Activated CD4-positive, alpha-beta T cell treated with anti-CD3 and anti-CD28 coated beads for 24 hours (primary cell): ENCODE measurements at places on chromosomes 5 and 9.

DNA sequence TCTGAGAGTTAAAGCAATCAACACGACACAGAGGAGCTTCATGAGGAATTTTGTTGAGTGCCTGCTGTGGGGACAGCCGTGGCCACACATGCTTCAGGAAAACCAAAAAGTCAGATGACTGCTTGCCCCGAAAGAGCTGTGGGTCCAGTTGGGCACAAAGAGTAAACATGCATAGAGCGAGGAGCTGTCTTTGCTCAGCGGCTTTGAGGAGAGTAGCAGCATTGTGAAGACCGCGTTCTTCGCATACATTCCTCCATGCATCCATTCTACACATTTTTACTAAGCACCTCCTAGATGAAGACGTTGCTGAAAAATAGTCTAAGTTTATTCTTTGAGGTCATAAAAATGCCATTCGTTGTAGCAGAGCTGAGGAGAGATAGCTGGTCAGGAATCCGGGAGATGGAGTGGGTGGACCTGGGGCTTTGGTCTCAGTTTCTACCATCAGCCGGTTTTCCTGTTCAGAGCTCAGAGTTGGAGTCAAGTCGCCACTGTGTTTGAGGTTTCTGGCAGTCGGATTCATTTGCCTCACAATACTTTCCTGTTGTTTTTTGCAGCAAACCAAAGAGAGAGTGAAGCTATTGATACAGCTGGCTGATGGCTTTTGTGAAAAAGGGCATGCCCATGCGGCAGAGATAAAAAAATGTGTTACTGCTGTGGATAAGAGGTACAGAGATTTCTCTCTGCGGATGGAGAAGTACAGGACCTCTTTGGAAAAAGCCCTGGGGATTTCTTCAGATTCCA lies 194.5 kb upstream of the OTULINL start:
- DNase-seq, result no peak

DNA sequence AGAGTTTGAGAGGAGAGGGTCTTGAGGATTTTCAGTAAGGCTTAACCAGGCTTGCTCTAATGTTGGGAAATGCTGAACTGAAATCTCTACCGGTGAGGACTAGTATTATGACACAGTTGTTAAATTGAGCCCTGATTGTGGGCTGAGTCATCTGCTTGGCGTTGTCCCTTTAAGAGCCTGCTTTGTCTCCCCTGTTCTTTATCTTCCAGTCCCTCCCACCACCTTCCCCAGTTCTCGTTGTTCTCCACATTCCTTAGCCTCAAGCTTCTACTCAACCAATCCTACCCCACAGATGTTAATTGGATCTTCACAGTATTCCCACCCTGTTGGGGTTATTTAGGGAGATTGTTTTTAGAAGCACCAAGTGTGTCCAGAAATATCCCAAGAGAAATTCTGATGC lies 57.6 kb downstream of the ANKRD55 start:
- DNase-seq, result no peak

DNA sequence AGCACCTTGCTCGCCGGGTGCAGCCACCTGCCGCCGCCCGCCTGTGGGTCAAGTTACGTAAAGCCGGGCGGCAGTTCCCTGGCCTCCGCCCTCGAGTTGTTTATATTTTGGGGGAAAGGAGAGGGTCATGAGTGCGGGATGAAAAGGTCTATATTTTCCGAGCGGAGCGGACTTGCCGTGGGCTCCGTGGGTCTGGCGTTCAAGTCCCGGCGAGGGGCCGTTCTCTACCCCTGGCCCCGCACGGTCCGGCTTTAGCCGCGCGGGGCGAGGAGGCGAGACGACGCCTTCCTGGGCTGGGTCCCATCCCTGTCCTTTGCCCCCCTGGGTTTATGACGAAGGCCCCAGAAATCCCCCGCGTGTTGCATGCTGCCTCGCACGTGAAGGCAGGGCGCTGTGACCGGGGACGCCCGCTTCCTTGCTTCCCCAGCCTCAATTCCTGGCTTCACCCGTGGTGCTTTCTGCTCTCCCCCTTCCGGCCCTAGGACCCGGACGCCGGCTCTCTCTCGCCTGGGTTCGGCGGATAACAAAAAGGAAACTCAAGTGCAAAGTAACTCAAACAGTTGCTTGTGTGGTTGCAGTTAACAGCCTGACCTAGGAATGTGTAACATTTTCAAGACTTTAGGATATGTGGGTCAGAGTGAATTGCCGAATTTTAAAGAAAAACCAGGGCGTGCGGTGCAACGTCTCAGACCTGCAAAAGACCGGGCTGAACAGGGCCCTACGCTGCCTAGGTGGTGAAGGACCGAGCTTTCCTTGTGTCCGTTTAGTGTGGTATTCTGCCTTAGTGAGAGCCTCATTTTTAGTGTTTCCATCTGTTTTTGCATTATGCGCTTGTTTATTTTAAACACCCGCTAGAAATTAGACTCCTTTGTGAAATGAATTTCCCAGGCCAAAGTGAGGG lies 810 bp downstream of the VPS13A start:
- peak; percentile 30 for DNase-seq

DNA sequence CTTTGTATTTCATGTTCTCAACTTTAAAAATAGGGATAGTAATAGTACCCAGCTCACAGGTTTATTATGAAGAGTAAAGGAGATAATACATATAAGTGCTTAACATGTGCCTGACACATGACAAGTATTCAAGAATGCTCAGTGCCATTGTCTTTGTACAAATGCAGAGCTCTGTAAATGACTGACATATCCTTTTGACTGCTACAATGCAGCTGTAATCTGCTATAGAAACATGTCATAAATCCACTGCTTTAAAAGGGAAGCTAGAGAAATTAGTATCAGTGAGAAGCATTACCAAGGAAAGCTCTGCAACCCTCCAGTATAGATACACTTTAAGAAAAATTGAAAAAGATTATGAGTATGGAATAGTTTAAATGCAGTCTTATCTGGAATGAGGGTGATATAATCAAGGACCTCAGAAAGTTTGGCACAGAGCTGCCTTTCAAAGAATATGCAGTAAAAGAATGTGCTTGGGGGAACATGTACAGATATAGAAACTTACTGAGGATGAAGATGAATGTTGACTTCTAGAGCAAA lies 17.9 kb downstream of the ERAP1 start:
- DNase-seq, result no peak

GRCh38 chr5:173663352-173664153 lies 47.1 kb upstream of the BOD1 start:
- DNase-seq, result no peak

- peak; percentile 97 for DNase-seq
These were observed at the start of gene ST6GALNAC4 for GRCh38 chr9:127916720-127917581. Gene ST6GALNAC4 (minus strand): TSS chr9:127917041. CDS start chr9:127916419, 622 bp downstream.

- DNase-seq, result no peak
These were observed 10.7 kb downstream of the SMAD5 start for GRCh38 chr5:136143312-136143711.

DNA sequence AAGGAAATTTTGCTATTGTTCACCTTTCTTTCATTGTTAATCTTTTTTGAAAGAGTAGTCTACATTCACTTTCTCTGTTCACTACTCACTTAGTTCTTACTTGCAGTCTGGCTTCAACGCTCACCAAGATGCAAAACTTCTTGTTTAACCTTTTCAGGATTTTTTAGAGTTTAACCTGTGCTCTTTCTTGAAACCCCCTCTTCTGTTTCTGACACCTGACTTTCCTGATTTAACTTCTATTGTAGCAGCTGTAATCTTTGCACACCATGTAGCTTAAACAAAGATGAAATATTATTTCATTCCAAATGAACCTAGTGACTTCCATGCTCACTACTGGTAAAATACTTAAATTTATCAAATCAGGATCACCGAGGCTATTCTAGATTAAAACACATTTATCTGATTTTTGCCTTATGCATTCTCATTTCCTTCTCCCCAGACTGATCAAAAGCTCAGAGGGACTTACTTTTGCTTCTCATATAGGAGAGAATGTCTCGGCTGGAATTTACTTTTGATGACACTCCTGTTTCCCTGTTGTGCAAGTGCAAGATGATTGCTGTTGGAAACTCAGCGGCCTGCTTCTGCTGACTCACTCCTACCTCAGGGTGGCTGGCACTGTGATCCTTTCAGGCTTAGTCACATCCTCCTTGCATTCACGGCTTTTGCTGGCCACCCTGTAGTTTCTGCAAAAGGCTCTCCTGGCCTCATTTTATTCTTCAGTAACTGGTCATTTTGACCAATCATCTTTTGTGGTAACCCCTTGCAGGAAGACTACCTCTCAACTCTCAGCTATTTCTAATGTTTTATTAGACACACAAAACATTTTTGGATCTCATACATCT lies 109.3 kb upstream of the IFNE start:
- DNase-seq, result peak; percentile 36

- no peak for DNase-seq
These were observed 266.5 kb upstream of the EFNA5 start for GRCh38 chr5:107937204-107937603.

DNA sequence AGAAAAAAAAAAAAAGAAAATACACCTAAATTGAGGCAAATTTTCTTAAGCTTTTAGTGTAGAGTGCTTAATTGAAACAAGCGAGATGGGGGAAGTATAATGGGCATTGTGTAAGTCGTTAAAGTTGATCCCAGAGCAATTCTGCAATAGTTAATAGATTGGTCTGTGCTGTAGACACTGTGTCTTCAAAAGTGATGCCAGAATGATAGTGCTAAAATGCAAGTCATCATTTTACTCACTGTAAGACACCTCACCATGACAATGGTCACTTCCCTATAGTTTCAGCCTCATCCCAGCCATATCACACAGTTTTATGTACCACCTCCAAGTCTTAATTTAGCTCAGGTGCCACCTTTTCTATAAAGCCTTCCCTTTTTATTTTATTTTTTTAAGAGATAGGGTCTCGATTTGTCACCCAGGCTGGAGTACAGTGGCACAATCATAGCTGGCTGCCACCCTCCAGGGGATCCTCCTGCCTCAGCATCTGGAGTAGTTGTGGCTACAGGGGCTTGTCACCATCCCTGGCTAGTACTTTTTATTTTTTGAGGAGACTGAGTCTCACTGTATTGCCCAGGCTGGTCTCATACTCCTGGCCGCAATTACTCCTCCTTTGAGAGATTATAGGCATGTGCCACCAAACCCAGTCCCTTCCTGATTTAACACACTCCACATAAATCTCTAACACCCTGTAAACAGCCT lies 6.2 kb downstream of the COX7C start:
- DNase-seq, result no peak

- no peak for DNase-seq
These were observed 9.3 kb upstream of the CAST start for GRCh38 chr5:96652769-96653454.

DNA sequence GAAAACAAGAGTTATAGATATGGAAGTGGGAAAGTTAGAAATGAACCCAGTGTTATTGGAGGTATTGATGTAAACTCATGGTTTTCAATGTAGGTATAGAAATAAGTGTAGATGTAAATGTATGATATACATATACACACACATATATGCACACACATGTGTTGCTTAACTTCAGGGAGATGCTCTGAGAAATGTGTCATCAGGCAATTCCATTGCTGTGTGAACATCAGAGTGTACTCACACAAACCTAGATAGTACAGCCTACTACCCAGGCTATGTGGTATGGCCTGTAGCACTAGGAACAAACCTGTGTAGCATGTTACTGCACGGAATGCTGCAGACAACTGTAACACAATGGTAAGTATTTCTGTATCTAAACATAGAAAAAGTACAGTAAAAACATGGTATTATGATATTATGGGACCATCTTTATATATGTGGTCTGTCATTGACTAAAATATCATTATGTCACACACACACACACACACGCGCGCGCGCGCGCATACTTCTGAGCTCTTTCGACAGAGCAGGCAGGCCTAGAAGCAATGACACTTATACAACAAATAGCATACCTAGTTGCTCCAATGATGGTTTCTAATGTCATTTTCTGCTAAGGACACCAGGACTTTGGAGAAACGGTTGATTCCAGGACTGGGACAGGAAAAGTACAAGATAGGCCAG lies 86.6 kb downstream of the MACROH2A1 start:
- no peak for DNase-seq

DNA sequence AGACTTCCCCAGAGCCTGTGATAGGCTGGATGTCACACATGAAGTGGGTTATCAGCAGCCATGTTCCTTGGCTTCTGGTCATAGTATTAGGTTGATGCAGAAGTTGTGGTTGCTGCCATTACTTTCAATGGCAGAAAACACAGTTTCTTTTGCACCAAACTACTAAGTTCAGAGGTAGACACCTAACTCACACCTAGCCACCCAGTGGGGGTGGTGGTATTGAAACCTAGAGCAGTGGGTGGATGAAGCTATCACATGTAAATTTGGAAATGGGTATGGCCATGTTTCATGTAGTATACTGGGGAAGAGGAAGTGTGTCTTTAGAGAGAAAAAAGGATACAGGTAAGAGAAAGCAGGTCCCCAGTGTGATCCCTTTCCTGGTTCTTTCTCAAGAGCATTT lies 347.9 kb upstream of the SEMA6A start:
- no peak for DNase-seq

DNA sequence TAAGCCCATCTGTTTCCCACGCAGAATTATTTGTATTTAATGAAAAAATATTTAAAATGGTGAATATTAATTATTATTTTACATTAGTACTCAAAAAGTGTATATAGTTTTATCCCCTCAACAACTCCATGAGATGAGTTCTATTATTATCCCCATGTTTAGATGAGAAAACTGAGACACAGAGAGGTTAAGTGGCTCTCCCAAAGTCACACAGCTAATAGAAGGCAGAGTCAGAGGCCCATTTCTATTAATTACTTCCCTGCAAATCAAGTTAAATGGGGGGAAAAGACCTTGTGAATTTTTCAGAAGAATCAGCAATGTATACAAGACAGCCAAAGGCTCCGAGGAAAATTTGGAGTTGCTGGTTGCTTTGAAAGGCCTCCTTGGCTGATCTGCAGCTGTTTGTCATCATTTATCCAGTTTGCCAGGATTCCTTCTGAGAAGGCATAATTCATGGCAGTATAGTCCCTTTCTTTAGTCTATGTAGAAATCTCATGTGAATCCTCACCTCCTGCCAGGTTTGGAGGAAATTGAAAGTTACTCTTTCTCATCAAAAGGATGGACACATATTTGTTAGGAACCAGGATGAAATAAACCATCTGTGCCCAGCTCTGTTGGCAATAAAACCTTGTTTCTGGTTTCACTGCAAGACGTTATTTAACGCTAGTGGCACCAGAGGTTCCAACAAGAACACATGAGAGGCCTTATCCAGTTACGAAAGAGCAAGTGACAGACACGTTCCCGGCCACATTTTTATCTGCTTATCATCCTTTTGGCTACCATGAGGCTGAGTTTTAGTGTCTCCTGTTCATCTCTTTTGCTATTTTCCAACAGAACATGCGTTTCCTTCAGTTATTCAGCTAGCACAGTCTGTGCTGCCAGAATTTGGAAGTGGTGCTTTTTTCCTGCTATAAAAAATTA lies 621 bp downstream of the FYB1 start:
- no peak for DNase-seq
